Stimulated activated CD4-positive, alpha-beta T cell treated with anti-CD3 and anti-CD28 coated beads, TNF-alpha, amount 100 ng/mL, for 48 hours (primary cell): ENCODE measurements at places on chromosomes 3 and 15.

- DNase-seq = no peak
Observed at GRCh38 chr3:55884491-55885285, 397.6 kb upstream of the WNT5A start.

- DNase-seq = no peak
Observed at GRCh38 chr3:113828600-113828999, 10.0 kb upstream of the GRAMD1C start.

GRCh38 chr3:114841515-114841914 is 305.6 kb downstream of the ZBTB20 start:
- no peak for DNase-seq

DNA sequence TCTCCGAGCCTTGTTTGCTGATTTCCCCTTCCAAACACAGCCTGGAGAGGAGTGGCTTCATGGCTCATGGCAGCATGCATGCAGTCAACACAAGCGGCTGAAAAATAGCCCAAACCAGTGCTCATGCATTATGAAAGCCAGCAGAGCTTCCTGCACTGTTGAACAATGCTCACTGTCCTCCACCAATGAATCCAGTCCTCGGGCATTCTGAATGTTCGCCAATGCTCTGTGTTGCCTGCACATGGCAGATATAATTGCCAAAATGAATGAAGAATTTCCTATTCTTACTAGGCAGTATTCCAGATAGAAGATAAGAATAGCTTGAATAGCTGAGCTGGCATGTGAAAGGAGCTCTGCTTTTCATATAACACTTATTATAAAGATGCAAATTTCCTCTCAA is 252.7 kb downstream of the ROBO1 start:
- DNase-seq = no peak

GRCh38 chr3:165212580-165212979 is 16.4 kb upstream of the SLITRK3 start:
- no peak for DNase-seq

DNA sequence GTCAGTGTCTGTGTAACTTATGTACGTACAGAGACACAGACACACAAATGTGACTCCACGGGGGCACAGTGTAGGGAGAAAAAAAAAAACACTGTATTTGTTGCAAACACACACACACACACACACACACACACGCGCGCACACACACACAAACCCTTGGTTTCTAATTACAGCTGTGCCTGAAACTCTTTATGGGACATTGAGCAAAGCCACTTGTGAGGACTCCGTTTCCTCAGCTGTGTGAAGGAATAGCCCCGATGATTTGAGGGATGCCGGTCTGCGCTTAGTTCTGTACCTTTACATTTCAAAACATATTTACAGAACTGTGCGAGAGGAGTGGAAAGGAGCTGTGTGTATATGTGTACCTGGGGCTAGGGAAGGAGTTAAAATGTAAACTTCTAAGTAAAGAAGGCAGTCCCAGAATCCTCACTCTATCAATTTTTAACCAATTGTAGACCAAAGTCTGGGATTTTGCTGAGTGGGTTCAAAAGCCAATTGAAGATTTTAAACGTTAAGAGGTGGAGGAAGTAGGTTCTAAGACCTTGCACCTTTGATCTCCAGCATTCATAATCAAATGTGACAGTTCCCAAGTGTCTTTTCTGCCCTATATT is 5.3 kb upstream of the BCL6 start:
- DNase-seq = no peak

GRCh38 chr15:78671626-78672211 is 30.7 kb upstream of the CHRNB4 start:
- DNase-seq = no peak

DNA sequence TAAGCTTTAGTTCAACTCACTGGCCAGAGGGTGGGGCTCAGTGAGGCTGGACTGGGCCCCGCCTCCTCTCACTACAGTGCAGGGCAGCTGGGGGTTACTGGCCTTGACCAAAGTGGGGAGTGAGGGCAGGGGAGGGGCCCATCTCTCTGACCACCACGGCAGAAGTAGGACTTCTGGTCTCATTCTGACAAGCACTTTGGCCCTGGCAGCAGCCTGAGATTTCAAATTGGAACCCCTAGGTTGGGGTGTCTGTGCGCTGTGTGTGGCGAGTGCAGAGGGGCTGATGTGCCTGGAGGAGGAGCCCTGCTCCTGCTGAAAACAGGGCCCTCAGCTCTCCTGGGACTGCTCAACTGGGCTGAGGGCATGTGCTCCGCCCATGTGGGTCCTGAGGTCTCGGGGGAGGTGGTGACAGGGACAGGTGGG is 60.3 kb upstream of the RPL32 start:
- no peak for DNase-seq

GRCh38 chr15:38695249-38696108 is 130.9 kb upstream of the RASGRP1 start:
- DNase-seq = no peak

GRCh38 chr3:82636177-82636576 is 874.7 kb upstream of the GBE1 start:
- DNase-seq = no peak

DNA sequence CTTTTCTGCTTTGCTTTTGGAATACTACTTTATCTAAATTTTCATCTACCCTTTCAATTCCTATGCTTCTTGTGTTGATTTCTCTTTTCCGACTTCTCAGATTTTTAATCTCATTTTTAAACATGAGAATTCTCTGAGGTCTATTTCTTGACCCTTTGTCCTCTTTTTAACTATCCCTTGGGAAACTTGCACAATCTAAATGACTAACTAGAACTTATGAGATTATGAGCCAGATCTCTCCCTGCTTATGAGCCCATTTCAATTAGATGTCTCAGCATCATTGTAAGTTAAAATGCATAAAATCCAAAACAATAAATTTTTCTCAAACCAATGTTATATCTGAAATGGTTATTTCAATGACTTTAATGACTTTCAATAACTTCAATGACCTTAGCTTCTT is 296.9 kb upstream of the AGTR1 start:
- no peak for DNase-seq

- no peak for DNase-seq
Observed at GRCh38 chr3:121477589-121477988, 68.2 kb downstream of the POLQ start.

GRCh38 chr3:115814778-115815380 is 191.6 kb downstream of the GAP43 start:
- peak; percentile 46 for DNase-seq

DNA sequence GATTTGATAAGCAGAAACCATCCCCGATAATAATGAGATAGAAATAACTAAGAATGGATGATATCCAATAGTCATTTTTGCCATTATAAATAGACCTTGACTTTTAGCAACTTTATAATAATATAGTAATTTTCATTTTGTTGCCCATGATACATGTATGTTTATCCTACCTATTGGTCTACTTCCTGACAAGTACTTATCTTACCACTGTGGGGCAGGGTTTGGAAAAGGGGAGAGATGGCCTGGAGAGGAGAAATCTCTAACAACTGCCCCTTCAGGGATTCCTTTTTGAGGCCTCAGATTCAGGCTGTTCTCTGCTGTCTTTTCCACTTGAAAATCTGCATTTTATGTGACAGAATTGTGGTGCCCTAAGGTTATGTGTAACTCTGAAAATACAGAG is 42.2 kb downstream of the FAM98B start:
- no peak for DNase-seq

DNA sequence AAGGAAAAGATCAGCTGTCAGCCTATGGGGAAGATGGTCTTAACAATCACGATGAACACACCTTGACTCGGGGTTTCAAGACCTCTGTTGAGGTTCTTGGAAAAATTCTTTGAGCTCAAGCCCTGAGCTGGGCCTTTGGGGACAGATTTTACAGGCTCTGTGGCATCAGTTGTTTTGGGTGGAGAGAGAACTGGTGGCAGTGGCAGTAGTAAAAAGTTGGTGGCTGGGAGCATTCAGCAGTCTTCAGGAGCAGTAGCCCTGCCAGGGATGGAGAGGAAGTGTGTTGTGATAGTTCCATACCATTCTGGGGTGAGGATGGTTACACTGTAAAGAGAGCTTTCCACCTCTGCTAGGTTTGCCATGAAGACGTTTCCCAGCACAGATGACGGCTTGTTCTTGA is 4.9 kb upstream of the KY start:
- DNase-seq = no peak

- no peak for DNase-seq
Observed at GRCh38 chr3:194082743-194083636, 53.0 kb upstream of the HES1 start.

DNA sequence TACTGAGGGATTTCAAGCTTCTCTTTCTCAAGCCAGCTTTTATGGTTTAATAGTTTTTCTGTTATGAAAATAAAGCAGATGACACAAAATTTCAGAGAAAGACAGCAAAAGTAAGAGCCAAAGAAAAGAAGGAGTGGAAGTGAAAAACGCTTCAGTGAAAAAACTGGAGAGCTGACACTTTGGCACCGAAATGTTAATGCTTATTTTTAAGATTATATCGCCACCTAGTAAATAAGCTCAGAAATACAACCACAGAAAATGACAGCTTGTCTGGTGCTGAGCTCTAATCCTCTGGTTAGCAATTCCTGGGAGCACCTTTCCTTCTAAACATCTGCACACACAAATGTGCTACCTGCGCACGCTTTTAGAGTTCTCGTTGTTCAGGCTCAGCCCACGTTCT is 101.6 kb downstream of the ZPLD1 start:
- DNase-seq = no peak

DNA sequence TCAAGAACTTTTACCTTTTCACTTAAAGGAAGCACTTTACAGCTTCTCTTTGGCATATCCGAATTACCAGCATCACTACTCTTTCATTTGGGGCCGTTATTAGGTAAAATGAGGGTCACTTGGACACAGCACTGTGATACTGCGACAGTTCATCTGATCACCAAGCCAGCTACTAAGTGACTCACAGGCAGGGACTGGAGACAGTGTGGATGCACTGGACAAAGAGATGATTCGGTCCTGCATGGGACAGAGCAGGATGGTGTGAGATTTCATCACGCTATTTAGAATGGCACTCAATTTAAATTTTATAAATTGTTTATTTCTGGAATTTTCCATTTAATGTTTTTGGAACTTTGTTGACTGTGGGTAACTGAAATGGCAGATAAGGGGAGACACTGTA is 166.9 kb upstream of the IL12A start:
- DNase-seq = no peak

- no peak for DNase-seq
Observed at GRCh38 chr3:45795509-45795881, 841 bp downstream of the SLC6A20 start.

GRCh38 chr15:62841891-62842559 is 200.5 kb upstream of the TPM1 start:
- DNase-seq = no peak

GRCh38 chr3:120645083-120645845 is 36.8 kb downstream of the HGD start:
- no peak for DNase-seq

DNA sequence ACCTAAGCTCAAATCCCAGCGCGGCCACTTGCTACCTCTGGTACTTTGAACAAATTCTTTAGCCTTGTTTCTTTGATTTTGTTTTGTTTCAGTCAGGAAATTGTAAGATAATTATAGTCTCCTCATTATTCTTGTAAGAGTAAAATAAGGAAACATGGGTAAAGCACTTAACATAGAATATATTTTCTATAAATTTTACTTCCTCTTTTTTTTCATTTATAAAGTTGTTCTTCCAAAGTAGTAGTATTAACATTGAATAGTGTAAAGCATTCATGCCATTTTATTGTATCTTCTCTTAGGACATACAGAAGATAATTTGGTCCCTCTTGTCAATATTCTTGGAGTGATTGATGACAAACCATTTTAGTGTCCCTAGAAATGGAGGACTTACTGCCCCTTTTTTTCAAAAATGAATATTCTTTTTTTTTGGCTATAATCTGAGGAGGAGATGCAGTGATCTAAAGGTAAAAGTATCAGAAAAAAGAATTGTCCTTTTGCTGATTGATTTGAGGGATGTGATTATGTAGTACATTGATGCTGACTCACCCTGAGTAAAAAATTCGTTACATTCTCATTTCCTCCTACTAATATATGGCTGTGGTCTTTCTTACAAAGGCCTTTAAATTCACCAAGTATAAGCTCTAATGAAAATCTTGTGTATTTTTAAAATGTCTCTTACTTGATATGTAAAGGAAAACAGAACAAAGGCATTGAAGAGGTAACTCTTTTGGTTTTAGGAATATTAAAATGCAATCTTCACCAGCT is 51.0 kb downstream of the ALCAM start:
- DNase-seq = no peak

DNA sequence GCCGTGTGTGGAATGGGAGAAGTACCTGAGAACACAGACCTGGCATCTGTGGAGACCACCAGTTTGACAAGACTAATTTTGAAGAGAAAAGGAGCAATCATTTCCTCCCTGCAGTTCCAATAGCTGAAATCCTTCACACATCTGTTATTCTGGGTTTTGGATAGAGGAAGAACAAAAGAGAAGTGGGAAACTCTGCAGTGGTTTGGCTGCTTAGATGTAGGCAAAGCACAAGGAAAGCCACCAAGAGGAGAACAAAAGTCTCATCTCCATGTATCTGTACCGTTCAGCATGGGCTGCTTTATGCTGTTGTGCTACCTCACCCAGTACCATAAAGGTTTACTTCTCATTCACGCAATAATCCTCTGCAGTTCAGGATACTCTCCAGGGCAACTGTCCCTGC is 153.1 kb upstream of the COL8A1 start:
- DNase-seq = no peak

GRCh38 chr3:6733699-6734394 is 127.1 kb upstream of the GRM7 start:
- no peak for DNase-seq

DNA sequence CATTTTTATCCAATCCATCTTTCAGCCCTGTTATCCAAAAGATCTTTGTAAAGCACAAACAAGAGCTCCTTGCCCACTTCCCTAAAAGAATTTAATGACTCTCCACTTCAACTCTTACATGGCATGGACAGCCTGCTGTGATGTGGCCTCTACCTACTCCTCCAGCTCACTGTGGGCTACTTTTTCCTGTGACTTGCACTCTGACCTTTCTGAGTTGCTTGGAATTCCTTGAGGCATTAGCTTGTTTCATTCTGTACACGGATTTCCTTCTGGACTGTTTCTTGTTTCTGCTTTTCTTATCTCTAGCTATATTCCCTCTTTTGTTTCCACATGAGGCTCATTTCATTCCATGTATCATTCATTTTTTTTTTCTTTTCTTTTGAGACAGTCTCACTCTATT is 15.2 kb downstream of the QTRT2 start:
- no peak for DNase-seq

- no peak for DNase-seq
Observed at GRCh38 chr3:177883091-177883490, 653.1 kb upstream of the KCNMB2 start.

DNA sequence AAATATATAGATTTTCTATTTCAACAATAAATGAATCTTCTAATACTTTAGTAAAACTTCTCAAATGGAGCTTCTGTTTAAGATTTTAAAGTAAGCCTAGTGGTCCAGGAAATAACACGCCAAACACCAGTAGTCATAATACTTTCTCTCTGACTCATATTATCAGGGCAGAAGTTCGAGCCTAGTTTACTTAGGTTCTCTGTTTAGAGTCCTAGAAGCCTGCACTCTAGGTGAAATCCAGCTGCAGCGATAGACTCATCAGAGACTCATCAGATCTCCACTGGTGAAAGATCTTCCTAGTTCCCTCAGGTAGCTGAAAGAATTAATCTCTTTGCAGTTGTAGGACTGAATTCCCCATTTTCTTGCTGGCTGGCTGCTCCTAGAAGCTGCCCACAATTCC is 552.5 kb upstream of the ROBO2 start:
- DNase-seq = no peak

GRCh38 chr3:182305881-182306665 is 487.2 kb upstream of the ATP11B start:
- no peak for DNase-seq
